Fibroblast of lung (primary cell): ENCODE measurements at places on chromosomes 2 and 18. TPM values are rescaled to one million over a fixed set of nuclear protein-coding genes. Genes with fewer than 3 reads are reported as not detected.

Gene DSG1
- not detected in 2 replicates for total RNA-seq

- no peak for DNase-seq
Observed at GRCh38 chr18:61360404-61361383, 27.5 kb downstream of the CDH20 start.

DNA sequence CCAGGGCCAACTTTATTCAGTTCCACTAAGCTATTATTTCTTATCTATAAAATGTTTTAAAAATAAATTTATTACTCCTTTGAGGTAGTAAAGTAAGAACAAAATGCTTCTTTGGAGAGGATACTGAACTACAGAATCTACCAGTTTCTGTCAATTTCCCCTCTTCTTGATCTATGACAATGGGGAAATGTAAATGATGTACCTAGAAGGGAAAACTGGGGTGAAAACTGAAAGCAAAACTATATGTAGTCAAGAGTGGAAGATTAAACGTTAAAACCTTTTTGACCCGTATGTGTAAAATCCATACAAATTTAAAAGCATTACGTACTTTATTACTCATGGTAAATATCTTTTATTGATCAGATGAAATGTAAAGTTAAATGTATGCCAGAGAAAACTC, 1287.8 kb upstream of the TMEFF2 start:
- DNase-seq, result no peak

- no peak for DNase-seq
Observed at GRCh38 chr2:121288454-121289231, 3.6 kb upstream of the TFCP2L1 start.
